ENCODE measurements at places on chromosomes 5 and 9.

DNA sequence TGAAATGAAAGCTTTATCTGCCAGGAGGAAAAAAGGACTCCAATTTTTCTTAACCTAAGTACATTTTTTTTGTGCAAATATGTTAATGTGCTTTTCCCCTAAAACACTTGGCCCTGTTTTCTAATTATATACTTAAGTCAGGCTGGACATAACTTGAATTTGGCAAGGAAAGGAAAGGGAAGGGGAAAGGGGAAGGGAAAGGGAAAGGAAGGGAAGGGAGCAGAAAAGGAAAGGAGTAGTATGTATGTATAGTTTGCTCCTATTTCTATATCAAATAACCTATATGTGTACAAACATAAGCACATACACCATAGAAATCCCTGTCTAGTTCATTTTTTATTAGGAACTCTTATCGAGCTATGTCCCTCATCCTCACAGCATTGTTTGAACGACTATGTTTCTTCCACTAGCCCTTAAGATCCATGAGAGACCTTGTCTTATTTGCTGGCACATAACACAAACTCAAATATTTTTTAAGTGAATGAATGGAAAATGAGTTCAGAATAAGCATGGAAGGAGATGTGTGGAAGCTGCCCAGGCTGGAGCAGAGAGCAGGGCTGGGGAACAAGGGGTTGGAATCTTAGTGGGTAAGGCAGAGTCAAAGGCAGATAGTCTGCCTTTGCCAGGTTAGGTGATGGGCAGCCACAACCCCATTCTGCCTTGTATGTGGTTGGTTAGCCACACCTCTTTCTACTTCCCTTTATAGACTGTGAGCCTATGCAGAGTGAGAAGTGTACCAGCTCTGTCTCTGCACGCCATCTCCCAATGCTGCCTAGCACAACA, 70.0 kb downstream of the KLHL3 start:
- DNase-seq = no peak

DNA sequence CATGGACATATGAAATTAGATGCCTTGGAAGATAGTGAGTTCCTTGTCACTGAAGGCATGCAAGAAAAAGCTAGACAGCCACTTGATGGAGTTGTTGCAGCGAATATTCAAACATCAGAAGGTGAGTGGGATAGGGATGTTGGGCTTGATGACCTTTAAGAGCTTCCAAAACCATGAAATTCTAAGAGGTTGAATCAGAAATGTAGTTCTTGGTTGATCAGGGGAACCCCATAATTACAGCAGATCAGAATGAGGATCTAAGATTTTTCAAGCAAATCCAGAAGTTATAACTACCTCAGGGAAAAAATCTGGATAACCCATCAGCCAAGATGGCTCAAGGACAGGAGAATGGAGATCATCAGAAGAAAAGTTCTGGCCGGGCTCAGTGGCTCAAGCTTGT, 244.3 kb upstream of the NR4A3 start:
- no peak for DNase-seq

DNA sequence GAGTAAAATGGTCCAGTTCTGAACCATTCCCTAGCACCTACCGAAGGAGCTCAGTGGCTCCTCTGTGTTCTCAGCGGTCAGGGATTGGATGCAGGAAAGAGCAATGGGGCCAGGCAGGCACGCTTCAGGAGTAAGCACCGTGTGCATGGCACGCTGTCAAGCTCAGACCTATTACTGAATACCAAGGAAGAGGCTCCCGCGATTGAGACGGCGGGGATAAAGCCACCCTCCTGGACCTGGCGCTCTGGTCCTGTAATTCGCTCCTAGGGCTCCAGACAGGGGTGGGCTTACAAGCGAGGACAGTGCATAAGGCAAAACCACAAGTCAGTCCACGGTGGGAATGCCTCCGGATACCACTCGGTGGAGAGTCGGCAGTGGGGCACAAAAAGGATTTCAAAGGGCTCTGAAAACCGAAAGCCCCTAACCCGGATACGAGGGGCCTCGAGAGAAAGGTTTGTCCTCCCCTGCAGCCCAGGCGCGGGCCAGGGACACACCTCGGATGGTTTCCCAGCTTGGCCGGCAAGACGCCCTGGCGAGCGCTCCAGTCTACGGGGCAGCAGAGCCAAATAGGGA, 988 bp downstream of the OXCT1 start:
- peak; percentile 43 for DNase-seq

DNA sequence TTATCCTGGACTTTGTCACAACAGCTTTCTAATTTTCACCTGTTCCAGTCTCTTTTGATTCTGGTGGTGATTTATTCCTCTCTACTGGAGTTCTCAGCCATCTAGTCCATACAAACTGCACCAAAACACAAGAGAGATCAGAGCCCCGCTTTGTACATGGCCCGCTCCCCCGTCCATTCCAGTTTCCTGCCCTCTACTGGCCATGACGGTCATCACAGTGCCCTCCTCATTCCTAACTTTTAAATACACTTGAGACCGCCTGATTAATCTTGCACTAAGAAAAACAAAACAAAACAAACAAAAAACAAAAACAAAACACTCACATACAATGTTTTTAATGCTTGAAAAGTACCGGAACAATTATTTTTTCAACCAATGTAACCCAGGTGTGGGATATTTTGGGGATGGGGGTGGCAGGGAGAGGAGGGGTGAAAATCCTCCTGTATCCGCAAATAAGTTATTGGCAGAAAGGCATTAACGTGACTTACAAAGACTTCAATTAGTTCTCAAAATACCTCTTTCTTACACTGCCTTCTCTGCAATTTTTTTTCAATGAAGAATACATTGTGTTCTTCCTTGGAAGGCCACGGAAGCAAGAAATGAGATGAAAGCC, 84.8 kb upstream of the PAM start:
- DNase-seq = peak; percentile 1

DNA sequence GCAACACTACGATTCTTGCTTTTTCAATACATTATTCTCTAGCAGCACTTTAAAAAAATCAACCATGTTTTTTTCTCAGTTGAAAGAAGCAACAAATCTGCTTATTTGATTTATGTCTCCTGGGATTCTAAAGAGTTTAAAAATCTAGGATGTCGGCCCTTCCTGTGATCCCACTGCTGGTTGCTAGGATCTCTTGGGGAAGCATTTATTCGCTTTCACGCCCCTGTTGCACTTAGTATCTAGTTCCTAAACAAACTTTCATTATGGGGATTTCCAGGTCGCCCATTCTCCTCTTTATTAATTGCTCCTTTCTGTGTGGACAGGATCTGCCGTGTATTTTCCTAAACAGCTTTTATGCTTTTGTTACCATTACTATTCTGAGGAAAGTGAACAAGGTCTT, 313.5 kb downstream of the AGTPBP1 start:
- no peak for DNase-seq

DNA sequence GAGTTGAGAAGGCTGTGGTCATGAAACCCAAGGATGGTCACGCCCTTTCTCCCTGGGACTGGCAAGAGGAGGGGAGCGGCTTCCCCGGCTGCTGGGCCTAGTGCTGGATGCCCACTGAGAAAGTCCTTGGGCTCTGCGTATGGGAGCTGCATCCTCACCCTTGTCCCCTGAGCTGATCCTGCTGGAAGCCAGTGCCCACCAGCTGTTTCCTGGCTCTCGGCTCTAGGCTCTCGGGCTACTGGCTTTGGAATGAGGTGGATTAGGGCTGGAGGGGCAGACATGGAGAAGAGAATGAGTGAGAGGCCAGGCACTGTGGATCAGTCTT, 149.3 kb upstream of the PPP1R26 start:
- DNase-seq = no peak

- DNase-seq = no peak
Measured at GRCh38 chr5:60020457-60020856, 126.9 kb upstream of the PDE4D start.

- no peak for DNase-seq
Measured at GRCh38 chr5:92695123-92696003, 885.7 kb downstream of the NR2F1-AS1 start.

DNA sequence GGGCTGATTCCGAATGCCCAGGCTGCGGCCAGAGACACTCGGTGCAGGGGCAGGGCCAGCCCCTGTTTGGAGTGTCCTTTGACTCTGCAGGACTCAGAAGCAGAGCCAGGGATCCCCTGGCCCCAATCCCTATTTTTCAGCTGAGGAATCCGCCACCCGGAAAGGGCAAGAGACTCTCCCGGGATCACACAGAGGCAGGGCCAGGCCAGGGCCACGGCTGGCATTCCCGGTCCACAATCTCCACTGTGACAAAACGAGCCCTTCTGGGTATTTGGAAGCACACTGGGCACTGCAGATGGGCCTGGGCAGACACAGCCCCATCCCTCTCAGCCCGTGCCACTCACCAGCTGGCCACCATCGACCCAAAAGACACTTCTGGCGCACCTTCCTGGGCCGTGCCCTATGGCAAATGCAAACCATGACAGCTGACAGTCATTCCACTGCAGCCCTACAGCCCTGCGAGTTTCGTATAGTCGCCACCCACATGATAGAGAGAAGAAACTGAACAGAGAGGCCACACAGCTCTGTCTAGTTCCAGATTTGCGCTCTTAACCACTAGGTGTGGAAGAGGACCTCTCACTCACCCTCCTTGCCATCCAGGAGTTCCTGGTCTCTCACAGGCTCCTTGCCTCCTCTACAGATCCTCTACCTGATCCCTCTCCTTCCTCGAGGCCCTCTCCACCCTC, 13.3 kb downstream of the NR5A1 start:
- DNase-seq = no peak

- no peak for DNase-seq
Measured at GRCh38 chr5:177328545-177329231, 17.0 kb upstream of the MXD3 start.

- no peak for DNase-seq
Measured at GRCh38 chr9:77475641-77476473, 172.3 kb downstream of the GNA14 start.

GRCh38 chr9:125920402-125920801, 173.2 kb downstream of the PBX3 start:
- no peak for DNase-seq

DNA sequence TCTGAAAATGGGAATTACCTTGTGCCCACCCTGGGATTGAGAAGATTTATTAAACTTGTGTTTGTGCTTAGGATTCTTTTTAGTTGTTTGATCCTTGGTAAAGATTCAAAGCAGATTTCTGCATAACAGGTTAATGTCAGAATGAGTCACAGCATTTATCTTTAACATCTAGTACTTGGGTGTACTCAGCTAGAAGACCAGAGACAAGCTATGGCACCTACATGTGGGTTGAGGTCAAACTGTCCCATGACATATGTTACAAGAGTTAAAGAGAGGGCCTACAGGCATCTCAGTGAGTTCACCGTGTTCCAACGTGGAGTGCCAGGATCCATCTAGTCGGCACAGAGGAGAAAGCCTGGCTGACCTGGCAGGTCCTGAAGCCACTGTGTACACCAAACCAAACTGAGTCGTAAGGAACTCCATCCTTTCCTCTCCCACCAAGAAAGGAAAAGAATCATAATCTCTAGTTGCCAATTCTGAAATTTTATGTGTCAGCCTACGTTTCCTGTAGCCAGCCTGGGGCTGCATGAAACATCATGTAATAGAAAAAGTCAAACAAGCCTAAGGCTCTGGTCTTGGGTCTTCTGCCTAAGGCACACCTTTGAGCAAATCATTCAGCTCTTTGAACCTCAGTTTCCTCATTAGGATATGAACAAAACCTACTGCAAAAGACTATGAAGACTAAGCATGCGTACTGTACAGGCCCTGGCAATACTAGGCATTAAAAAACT, 73.7 kb downstream of the RCL1 start:
- DNase-seq = no peak

DNA sequence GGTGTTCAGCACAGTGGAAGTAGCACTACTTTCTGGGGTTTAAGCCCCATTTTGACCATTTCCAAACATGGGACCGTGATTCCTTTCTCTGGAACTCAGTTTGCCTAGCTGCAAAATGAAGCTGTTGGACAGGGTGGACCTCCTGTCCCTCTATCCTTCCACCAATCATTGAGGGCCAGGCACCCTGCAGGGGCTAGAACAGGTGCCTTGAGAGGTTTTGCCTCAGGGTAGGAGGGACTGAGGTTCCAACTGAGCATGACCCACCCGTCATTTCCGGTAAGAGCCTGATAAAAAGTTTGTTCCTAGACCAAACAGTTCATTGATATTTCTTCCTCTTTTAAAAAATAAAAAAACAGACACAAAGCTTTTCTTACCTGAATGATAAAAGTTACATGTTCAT, 116.5 kb downstream of the MVB12B start:
- no peak for DNase-seq
